ENCODE measurements at places on chromosomes 16 and 17. TPM values are rescaled to one million over a fixed set of nuclear protein-coding genes. Genes with fewer than 3 reads are reported as not detected.

DNA sequence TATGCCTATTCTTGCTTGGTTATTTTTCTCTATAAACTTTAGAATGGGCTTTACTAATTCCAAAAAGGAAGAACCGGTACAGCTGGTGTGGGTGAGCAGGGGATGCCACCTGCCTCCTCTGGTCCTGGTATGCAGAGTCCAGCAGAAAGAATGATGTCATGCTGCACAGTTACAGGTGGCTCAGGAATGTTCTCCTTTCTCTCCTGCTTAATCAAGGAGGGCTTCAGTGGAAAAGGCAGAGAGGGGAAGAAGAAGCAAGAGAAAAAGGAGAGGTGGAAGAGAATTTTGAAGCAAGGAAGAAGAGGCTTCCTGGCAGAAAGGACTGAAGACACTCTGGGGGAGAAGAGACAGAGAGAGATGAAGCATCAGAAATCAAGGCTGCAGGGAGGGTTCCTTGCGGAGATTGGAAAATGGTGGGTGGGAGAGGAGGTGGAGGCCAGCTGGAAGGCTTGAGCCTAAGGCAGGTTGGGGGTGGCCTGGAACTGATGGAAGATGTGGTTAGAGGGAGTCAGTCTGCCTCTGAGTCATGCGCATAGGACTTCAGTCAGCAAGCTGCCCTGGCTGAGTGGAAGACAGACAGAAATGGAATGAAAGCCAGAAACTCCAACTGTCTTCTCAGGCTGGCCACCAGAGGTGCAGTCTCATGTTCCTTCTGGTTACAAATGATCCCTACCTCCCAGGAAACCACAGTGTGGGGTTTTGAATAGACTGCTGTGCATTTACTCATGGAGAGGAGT, 64.6 kb upstream of the CRHR1 start:
- DNase-seq, result no peak

The JPH3 gene
- not detected for total RNA-seq

DNA sequence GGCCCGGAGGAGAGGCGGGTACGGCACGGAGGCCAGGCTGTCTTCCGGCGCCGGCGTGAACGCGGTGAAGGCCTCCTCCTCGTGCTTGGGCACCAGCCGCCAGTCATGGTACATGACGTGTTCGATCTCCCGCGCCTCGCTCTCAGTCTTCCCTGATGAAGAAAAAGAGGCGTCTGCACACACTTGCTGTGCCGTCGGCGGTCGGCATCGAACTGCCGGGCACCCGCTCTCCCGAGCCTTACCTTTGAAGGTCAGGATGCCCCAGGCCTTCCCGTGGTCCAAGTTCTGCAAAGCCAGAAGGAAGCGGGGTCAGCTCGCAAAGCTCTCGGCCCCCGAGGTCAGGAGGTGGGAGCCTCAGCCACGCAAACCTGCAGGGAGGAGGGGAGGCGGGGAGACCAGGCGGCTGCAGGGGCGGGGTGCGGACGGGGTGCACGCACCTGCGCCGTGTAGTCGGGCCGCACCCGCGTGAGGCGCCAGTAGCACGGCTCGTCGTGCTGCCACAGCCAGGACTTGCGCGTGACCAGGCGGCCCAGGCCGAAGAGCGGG, at the start of gene EME2:
Gene EME2 (plus strand): TSS at position 449 of the 546 bp plus-strand sequence. CDS start 418 bp downstream, outside the sequence.
- DNase-seq, result peak; percentile 42

DNA sequence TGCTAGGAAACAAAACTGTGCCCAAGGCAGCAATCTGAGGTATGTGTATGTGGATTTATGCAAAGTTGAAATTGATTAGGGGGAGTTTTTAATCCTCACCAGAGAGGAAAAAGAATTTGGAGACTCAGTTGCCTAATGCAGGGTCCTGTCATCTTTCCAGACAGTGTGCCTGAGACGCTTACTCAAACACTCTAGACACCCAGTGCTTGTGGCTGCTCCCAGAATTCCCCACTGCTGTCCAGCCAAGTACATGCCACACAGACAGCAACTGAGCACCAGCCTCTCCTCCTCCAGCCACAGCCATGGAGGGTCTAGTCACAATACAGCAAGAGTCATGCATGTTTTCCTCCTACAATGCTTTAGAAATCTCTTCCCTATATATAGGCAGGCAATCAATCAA, 118.1 kb downstream of the HIC1 start:
- DNase-seq, result no peak

GRCh38 chr16:87850009-87851006, 19.0 kb downstream of the SLC7A5 start:
- DNase-seq, result peak; percentile 70

GRCh38 chr17:45294506-45294905, 22.3 kb downstream of the MAP3K14 start:
- DNase-seq, result no peak

Measured in activated T-cell treated with anti-CD3 and anti-CD28 coated beads, Interleukin-2, amount 50 U/mL, for 4 hours (primary cell).